ENCODE measurements at places on chromosomes 2 and 18.

- H3K4me1 ChIP-seq, result no peaks in the 10 kb centered on the region
- H3K4me3 ChIP-seq, result no peak overlapping the region
Measured at GRCh38 chr2:97067279-97068004, 27.2 kb downstream of the FAHD2B start.

DNA sequence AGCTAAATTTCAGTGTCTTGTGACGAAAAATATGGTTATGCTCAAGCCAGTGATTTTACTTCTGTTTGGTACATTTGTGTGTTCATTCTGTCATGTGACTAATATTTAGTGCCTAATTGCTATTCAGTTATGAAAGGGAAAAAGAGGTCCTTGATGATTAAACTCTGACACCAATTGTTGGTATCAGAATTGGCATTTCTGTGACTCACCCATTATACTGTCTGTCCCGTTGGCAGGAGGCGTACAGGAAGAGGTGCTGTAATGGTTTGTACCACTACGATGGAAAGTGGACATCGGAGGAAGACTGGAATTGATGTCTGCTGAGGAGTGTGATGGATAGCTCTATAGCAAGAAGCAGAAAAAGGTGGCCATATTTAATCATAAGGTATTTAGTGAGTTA lies 310.4 kb upstream of the CCDC68 start:
- H3K27me3 ChIP-seq, result no peaks in the 10 kb centered on the region
- H3K36me3 ChIP-seq, result no peaks in the 10 kb centered on the region
- peaks cover 10% of the 10 kb centered on the region for H3K4me1 ChIP-seq
- DNase-seq, result no peak

DNA sequence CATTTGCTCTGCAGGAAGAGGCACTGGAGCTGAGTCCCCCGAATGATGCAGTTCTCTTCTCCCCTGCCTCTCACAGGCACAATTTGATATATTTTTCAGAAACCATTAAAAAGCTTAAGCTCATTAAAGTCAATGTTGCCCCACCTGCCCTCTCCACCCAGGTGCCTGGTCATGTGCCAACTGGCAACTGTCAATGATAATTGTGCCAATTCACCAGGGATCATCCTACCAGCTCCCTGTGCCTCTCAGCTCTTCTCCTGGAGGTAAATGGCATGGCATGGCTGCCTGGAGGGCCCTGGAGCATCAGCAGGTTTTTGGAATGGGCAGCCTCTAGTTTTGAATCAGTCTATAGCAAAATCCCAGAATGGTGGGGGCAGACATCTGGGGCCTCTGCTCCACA lies 279.6 kb upstream of the ID2 start:
- H3K4me1 ChIP-seq, result peaks cover 50% of the 10 kb centered on the region
- DNase-seq, result no peak
- H3K4me3 ChIP-seq, result no peak overlapping the region
- no peak overlapping the region for H3K27ac ChIP-seq
- H3K27me3 ChIP-seq, result no peaks in the 10 kb centered on the region

DNA sequence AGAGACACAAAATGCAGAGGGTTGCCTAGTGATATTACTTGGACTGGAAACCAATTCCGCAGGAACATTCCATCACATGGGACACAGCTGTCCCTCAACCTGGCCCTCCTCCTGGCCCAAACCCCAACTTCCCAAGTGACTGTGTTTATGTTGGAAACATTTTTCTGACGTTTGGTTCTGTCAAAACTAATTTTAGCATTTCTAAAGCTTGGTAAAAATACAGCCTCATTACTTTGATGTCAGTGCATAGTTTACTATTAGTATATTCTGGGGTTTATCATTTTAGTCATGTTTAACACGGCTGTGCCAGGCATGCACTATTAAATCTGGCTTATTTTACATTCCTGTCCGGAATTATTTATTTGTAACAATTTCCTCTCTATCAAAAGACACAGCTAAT lies 69.9 kb downstream of the GLI2 start:
- H3K27me3 ChIP-seq, result peaks cover 5% of the 10 kb centered on the region
- no peaks in the 10 kb centered on the region for H3K4me1 ChIP-seq
- no peaks in the 10 kb centered on the region for H3K36me3 ChIP-seq
- no peak overlapping the region for H3K27ac ChIP-seq
- H3K4me3 ChIP-seq, result no peak overlapping the region

GRCh38 chr2:49224426-49225010 lies 70.2 kb upstream of the FSHR start:
- H3K27me3 ChIP-seq, result no peaks in the 10 kb centered on the region
- no peak overlapping the region for H3K4me3 ChIP-seq
- H3K4me1 ChIP-seq, result no peaks in the 10 kb centered on the region
- no peak overlapping the region for H3K27ac ChIP-seq
- no peak for DNase-seq

DNA sequence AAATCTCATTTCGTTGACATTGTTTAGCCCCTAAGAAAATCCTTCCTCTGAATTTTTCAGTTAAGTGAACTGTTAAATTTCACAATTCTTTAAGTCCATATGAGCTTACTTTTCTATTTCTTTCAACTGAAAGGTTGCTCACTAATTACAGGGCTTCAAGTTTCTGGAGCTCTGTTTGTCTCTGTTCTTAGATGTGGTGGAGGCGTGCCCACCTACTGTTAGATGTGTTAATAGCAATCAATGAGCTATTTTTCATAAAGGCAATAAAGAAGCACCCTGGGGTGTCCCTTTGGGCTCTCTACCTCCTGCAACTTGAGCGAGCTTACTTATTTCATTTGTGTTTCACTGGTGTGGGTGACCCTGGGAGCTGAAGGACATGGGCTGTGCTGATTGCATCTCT lies 25.0 kb downstream of the CREG2 start:
- DNase-seq, result no peak
- peaks cover 7% of the 10 kb centered on the region for H3K27me3 ChIP-seq

DNA sequence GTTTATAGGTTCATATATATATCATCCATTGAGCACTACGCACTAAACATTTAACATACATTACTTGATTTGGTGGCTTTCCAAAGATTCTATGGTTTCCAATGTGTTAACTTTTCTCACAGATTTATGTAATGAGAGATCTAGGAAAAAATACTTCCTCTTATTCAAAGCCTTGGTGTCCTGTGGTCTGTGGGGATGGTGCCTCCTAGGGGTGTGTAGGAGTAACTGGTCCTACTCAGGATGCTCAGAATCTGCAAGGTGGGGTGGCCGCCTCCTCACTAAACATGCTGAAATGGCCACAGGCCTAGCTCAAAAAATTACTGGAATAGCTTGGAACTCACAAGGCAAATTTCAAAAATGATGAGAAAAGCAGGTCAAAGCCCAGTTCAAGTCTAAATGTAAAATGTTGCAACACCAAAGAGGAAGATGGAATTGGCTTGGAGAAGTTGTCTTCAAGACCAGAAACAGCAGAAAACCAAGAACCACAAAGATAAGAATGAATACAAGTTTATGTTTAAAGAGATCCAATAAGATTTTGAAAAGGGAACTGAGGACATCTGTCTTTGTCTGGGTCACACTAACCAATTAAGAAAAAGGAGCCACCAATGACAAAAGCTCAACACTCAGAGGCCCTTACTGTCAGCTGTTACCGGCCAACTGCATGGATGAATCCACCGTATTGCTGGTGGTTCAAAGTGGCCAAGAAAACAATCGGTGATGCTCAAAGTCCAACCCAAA lies 11.5 kb downstream of the GPR55 start:
- peaks cover 2% of the 10 kb centered on the region for H3K4me1 ChIP-seq
- no peak for DNase-seq
- peaks cover 56% of the 10 kb centered on the region for H3K27me3 ChIP-seq
- no peak overlapping the region for H3K27ac ChIP-seq

DNA sequence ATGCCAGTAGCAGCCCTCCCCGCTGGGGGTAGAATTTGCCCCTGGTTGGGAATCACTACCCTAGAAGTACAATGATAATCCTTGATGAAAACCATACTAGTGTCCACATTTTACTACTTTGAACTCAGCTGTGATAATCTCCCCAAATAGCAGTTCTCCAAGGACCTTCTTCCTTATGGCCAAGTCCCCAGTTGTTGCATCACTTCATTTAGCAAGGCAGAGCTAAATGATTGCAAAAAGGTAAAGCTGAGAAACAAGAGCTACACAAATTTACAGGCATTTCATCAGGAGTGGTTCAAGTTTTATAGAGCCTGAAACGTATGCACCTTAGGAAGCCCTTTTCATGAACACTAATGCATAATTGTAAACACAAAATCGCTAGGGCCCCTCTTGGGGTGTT lies 44.9 kb upstream of the REL start:
- H3K4me3 ChIP-seq, result no peak overlapping the region
- no peak for DNase-seq
- peaks cover 18% of the 10 kb centered on the region for H3K4me1 ChIP-seq
- no peak overlapping the region for H3K27ac ChIP-seq

GRCh38 chr2:121890041-121890440 lies 134.6 kb downstream of the TSN start:
- no peaks in the 10 kb centered on the region for H3K36me3 ChIP-seq
- no peaks in the 10 kb centered on the region for H3K27me3 ChIP-seq
- H3K4me3 ChIP-seq, result no peak overlapping the region

- DNase-seq, result peak; percentile 13
- H3K4me1 ChIP-seq, result no peaks in the 10 kb centered on the region
- H3K27me3 ChIP-seq, result peaks cover 8% of the 10 kb centered on the region
- no peak overlapping the region for H3K27ac ChIP-seq
Measured at GRCh38 chr2:11564816-11565567, 31.1 kb downstream of the GREB1 start.

GRCh38 chr2:128642821-128643220 lies 324.2 kb upstream of the HS6ST1 start:
- no peaks in the 10 kb centered on the region for H3K36me3 ChIP-seq
- no peak overlapping the region for H3K4me3 ChIP-seq
- H3K27me3 ChIP-seq, result no peaks in the 10 kb centered on the region
- no peak for DNase-seq

DNA sequence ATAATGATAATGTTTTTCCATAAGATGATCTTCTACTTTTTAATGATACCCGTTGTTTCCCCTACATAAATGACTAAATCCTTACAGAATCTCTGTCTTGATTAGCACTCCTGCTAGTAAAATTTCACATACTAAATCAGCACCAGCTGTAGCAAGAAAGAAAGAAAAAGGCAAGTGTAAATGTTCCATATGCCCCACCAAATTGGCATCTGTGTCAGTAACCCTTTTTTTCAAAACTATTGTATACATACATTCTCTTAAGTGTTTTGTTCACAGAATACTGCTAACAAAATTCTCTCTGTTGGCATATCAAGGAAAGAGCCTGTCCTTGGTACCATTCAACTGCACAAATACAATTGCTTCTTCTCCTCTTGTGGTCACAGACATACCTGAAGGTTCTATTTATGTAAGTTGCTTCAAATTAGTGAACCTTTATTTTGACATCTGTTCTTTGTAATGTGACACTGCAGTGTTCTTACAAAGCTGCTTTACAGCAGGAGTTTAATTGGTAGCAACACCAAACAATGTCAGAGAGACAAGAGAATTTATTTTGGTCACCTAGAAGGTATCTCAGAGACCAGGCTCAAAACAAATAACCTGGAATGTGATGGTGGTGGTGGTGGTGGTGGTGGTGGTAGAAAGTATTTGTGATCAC lies 641.9 kb downstream of the ZEB2 start:
- no peaks in the 10 kb centered on the region for H3K27me3 ChIP-seq
- H3K4me3 ChIP-seq, result no peak overlapping the region
- peak overlapping the region; percentile 31 for H3K27ac ChIP-seq
- DNase-seq, result no peak
- H3K4me1 ChIP-seq, result peaks cover 21% of the 10 kb centered on the region

- peak overlapping the region; percentile 87 for H3K4me3 ChIP-seq
- peaks cover 10% of the 10 kb centered on the region for H3K36me3 ChIP-seq
- no peak overlapping the region for H3K27ac ChIP-seq
- DNase-seq, result peak; percentile 28
- H3K27me3 ChIP-seq, result peaks cover 55% of the 10 kb centered on the region
Measured at GRCh38 chr2:72149556-72150156, 2.0 kb upstream of the CYP26B1 start.

DNA sequence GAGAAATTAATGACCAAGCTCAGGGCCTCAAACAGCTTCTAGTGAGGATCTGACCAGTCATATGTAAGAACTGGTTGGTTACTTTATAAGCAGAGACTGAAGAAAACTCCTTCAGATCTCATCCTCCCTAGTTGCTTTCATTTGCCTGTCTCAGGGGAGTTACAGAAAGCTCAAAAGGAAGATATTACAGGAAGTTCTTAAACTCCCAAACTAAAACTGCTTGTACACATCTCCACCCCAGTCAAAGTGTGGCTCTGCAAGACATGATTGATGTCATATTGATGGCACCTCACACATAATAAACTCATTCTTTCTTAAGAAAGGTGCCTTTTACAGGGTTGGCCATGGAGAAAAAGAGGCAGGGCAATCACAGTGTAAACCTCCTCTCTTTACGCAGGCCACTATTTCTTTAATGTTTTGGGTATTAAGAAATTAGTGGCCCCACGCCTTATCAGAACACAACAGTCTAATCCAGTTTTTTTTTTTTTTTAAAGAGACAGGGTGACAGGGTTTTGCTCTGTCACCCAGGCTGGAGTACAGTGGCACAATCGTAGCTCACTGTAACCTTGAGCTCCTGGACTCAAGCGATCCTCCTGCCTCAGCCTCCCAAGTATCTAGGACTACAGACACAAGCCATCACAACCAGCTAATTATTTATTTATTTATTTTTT lies 62.6 kb upstream of the STK17B start:
- H3K36me3 ChIP-seq, result no peaks in the 10 kb centered on the region
- no peaks in the 10 kb centered on the region for H3K27me3 ChIP-seq
- H3K27ac ChIP-seq, result peak overlapping the region; percentile 99

All from natural killer cell treated with Interleukin-12 subunit alpha and Interleukin-12 subunit beta and Interleukin-15 and Interleukin-18, amount 100 ng/mL, for 72 hours (primary cell).